ENCODE measurements at places on chromosomes 7 and 10. TPM values are rescaled to one million over a fixed set of nuclear protein-coding genes. Genes with fewer than 3 reads are reported as not detected.

DNA sequence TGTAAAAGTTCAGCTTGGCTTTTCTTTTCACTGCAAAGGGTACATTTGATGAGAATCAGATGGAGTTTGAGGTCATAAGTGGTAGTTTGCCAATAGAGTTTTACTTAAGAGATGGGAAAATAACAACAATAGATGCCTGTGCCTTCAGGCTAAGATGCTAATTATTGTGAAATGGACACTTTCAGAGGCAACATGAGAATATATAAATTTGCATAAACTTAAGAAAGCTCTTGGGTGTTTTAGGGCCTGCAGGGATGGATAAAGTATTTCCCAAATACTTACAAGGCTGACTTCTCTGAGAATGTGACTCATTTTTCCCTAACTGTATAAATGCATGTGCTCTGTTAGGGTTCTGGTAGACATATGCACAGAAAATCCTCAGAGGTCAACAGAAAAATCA is 200.3 kb upstream of the SVIL start:
- no peak for DNase-seq

DNA sequence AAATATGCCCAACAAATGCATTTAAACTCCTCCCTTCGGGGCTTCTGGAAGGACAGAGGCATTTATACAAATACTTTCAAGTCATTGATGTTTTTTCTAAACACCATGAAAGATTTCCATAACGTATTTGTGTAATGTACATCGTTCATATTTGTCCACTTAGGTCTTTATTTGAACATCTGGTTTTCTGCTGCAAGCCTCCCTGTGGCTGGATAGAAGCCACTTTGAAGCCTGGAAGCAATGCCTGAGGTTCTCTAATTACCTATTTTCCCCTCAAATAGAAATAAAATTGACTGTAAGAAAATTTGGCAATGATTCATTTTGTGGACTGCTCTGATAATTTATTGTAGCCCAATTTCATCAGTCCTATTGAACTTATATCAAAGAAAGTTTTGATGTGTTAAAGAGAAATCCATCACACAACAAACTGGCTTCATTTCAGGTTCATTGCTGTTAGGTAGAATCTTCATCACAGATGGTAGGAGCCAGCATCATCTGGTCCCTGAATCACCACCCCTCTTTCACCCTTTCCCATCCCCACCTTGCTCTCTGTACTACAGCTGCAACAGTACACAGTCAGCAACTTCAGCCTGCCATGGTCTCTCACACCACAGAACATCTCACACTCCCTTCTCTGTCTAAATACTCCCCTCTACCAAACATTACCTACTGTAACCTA is 186.0 kb upstream of the MGMT start:
- no peak for DNase-seq

DNA sequence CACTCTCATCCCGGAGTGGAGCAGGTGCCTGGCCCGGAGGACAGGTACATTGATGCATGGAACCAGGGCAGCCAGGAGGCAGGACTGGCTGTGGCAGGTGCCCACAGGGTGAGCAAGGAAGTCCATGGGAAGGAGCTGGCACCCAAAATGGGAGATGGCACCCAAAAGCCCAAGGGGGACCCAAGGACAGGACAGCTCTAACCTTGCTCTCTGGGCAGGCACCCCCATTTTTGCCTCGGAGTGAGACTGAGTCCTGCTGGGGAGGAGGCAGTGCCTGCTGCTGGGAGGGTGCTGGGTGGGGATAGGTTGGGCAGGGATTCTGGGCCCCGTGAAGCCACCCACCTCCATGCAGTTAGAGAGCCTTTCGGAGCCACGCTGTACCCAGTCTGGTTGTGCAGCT is 234.5 kb downstream of the TCERG1L start:
- DNase-seq = no peak

DNA sequence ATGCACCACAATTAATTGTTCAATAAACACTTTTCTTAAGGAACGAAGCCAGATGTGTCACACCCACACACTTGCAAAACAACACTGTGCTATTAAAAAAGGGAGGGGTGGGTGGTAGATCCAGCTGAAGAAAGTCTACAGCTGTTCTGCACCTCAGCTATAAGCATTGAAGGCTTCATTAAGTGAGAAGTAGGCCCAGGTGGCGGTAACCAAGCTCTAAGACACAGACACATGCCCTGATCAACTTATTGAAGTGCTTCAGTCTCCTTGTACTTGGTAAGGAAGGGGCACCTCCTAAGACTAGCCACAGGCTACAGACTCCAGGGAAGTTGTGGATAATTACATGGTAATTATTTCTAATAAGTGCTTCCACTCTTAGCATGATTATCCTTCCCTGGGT is 4.5 kb upstream of the CPVL start:
- DNase-seq = no peak

HACD1 gene
- total RNA-seq = 16.2 TPM
